Osteoblast (primary cell): ENCODE measurements at places on chromosomes 5 and 9. TPM values are rescaled to one million over a fixed set of nuclear protein-coding genes. Genes with fewer than 3 reads are reported as not detected.

ZMAT2 gene
- 31.8 and 33.9 TPM in 2 replicates for total RNA-seq

DDX4 gene
- under 0.01 TPM in 1 of 2 replicates, not detected in the other for total RNA-seq

PCDHB7 gene
- 2.2 and 2.4 TPM in 2 replicates for total RNA-seq

EGFL7 gene
- 3.3 and 6.2 TPM in 2 replicates for total RNA-seq

DEPDC1B gene
- 1.4 and 1.8 TPM in 2 replicates for total RNA-seq

TAF11L10 gene
- total RNA-seq, result not detected in 2 replicates

SPATA31A3 gene
- total RNA-seq, result not detected in 2 replicates

BARHL1 gene
- total RNA-seq, result not detected in 2 replicates

DIRAS2 gene
- under 0.01 TPM in 1 of 2 replicates, not detected in the other for total RNA-seq

ZNF462 gene
- total RNA-seq, result 8.3 and 9.8 TPM in 2 replicates

ST8SIA4 gene
- 1.4 and 1.8 TPM in 2 replicates for total RNA-seq

LMX1B gene
- under 0.01 TPM in 2 replicates for total RNA-seq

ZBTB43 gene
- total RNA-seq, result 17.7 and 18.1 TPM in 2 replicates

NDST1 gene
- total RNA-seq, result 89.9 and 104 TPM in 2 replicates

PPP1R2B gene
- under 0.01 TPM in 2 replicates for total RNA-seq

GDA gene
- total RNA-seq, result not detected in 2 replicates
